Activated CD8-positive, alpha-beta T cell treated with anti-CD3 and anti-CD28 coated beads for 36 hours (primary cell): ENCODE measurements at places on chromosomes 6 and 20.

DNA sequence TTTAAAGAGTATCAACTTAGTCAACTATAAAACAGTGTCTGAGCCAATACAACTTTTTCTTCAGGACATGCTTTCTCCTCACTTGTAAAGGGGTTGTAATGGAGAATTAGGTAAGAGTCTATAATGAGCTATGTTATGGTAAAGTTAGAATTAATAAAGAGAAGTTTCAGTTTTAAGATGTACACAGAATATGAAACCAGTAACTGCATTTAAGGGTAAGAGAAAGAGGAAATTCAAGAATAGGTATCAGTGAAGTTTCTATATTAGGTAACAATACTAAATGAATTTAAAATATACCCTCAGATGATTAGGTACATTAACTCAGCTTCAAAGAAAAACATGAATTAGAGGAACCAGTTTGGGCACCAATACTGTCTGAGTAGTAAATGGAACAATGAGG lies 1444.3 kb upstream of the ADGRB3 start:
- DNase-seq: no peak

DNA sequence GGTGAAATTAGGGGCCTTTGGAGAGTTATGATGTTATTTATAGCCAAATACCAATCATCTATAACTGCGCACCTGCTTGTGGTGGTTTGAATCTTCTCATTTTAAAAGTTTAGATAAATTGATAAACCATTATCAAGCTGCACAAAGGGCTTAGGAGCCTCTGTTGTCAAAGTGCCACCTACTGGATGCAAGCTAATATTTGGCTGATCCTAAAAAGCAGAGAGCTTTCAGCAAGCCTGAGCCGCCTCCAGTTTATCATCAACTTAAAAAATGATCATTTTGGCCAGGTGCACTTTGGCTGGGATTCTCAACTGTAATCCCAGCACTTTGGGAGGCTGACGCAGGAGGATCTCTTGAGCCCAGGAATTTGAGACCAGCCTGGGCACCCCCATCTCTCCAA lies 58.5 kb upstream of the ATXN1 start:
- no peak for DNase-seq

- no peak for DNase-seq
Observed at GRCh38 chr20:20894753-20895152, 182.3 kb upstream of the RALGAPA2 start.

DNA sequence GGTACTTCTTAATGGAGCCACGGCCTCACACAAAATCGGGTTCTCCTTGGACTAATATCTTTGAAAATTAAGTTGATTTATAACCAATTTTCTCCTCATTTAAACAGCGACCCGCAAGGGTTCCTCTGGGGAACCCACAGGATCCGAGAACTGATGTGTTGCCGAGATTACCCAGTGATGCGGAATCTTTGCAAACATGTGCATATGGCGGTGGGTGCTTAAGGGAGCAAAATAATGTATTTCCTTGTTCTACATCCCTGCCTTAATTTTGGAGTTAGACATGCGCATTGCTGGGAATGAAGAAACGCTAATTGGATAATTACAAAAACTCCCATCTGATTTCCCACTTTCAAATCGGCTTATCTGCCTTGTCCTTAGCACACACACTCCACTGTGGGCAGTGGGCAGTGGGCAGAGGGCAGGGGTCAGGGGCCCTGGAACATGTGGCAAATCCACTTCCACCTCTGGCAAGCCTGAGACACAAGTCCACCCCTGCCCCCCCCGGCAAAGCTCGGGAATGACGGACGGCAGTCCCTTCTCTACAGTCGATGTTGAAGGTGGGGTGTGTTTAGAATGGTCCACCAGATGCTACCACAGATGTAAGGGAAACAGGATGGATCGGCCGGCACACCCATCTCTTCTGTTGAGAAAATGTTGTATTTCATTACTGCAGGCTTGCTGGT lies 137.4 kb upstream of the CDH4 start:
- no peak for DNase-seq

- no peak for DNase-seq
Observed at GRCh38 chr20:20406306-20406705, 38.4 kb downstream of the INSM1 start.

DNA sequence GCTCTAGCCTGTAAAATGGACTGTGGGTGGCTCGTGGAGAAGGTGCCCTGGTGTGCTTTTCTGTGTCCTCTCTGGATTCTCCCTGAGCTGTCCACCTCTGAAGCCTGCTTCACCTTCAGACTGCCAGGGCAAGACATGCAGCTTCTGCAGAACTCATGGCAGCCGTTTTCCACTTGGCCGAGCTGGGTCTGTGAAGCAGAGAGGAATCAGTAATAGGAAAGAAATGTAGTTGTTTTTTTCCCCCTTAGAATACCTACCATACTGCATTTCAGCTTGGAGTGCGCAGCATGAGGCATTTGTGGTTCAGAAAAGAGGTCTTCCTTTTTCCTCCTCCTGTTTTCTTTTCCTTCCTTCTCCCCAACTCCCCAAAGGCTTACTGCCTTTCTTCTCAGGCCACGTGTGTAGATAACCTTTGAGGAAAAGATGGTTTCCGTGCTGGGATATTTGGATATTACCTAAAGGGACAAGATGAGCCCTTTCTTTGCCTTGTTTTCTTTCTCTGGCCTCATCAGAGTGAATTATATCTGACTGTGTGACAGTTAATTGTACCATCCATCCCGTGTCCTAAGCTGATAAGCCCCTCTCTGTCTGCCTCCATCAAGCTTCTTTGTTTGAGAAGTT lies 39.4 kb downstream of the RREB1 start:
- DNase-seq: no peak

DNA sequence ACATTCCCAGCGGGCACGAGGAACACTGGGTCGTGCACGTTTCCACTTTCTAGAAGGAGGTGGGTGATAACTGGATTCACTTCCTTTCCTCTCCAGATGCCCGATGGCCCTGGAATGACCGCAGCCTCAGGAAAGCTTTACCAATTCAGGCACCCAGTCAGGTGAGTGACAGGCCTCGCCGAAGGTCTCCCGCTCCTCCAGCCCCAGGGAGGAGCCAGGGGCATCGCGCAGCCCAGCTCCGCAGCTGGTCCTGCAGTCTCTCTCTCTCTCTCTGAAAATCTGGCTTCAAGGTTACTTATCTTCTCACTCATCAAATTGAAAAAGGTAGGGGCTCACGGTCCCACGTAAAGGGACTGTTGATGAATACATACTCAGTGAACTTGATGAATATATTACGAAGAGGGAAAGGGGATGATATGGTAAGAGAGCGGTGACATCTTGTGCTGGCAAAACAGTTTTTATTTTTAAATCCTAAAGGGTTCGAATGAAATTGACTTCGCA lies 891 bp downstream of the RIPPLY2 start:
- DNase-seq: no peak

DNA sequence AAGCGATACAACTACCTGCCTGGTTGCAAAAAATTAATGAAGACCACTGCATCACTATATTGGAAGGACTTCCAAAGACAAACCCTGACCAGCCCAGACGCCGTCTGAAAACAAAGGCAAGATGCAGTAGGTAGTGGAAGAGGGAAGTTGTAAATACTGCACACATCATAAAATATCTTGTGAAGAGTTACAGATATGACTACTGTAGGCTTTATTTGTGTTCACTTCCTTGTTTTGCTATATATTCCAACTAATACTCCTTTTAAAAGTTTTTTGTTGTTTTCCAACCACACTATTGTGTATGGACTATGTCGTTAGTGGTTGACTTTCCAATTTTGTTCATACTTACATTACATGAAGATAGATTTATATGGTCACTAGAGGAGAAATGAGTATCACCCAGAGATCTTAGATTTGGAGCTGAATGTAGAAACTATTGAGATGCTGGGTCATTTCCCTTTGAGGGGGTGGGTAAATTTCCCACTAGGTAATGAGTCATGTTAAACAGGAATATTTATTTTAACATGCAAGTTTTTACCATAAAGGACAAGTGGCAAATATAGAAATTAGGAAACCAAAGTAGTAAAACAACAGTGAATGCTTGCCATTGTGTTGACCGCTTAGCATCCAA lies 16.6 kb upstream of the TXLNB start:
- no peak for DNase-seq

- DNase-seq: peak; percentile 76
Observed at GRCh38 chr6:31814677-31815024, 432 bp downstream of the HSPA1L start.

- DNase-seq: no peak
Observed at GRCh38 chr6:163580311-163581030, 166.0 kb downstream of the QKI start.

GRCh38 chr6:22471132-22471690 lies 98.2 kb upstream of the HDGFL1 start:
- no peak for DNase-seq

DNA sequence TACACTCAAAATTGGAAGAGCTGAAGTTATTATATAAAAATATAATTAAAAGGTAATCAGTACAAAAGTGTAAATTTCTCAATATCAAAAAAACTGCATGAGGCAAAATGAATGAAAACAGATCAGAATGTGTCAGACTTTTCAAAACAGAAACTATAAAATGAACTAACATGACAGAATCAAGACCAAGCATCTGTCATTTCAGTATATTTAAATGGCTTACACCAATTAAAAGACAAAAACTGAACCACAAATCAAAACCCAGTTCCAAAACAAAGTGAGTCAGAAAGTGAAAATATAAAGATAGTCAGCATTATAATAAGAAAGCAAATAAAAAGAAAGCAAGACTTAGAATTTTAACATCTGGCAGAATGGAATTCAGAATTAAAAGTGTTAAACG lies 289.7 kb downstream of the UBE3D start:
- no peak for DNase-seq

GRCh38 chr6:141986457-141986856 lies 146.3 kb upstream of the GJE1 start:
- no peak for DNase-seq

DNA sequence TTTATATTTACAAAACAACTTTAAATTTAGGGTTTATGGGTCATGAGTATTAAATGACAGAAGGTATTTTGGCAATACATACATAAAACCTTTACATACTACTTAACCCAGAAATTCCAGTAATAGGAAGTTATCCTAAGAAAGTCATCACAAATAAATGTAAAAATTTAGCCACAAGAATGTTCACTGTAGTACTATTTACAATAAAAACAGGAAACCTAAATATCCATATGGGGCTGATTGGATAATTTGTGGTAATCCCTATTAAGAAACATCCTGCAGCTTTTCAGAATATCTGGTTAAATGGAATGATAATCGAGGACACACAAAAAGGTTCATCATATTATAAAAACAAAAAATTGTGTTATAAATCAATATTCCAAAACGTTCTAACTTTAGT lies 44.4 kb downstream of the TRAM2 start:
- DNase-seq: no peak

DNA sequence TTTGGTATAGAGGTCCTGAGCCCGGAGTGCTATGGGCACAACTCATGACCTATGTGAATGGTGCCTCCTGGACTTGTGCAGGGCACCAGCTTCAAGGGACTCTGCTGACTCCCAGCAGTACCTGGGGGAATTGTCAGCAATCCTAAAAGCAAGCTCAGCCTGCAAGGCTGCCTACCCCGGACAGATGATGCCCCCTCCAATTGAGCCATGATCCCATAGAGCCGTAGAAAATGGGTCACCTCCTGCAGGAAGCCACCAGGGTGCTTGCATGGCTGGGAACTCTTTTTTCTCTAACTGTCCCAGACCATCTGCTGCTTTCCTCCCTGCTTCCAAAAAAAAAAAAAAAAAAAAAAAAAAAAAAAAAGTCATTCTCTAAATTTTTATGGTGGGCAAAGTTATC lies 12.9 kb upstream of the PRND start:
- DNase-seq: no peak

DNA sequence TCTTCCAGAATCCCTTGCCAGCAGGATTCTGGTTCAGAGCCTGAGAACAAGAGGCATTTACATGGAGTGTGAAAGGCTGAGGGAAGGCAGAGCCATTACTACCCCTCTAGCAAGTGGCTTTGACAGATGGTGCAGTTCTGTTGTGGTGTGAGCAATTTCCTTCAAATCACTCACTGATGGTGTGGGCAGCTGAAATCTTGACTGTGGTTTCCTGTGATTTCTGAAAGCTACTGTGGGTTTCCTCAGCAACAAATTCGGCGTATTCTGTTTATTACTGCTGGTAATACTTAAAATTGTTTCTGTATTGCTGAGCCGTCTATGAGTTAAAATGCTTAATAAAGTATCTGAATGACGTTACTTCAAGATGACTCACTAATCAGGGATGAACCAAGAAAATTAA lies 181.5 kb upstream of the TCF21 start:
- DNase-seq: peak; percentile 22

DNA sequence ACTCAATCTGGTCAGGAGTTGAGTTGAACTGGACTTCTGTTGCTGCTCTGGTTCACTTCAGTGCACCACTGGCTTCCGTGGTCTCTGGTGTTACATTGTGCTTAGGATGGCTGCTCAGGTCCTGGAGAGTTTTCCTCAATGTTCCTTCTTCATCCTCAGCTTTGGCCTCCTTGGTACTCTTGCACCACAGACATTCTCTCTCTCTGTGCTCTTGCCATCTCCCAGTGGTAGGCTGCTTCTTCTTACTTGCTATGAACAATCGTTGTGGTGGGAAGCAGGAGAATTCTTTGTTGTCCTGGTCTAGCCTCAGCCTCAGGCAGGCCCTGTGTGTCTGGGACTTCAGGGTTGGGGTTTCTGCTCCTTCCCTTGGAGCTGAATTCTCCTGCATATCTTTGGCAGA lies 14.5 kb upstream of the DUSP22 start:
- DNase-seq: no peak

DNA sequence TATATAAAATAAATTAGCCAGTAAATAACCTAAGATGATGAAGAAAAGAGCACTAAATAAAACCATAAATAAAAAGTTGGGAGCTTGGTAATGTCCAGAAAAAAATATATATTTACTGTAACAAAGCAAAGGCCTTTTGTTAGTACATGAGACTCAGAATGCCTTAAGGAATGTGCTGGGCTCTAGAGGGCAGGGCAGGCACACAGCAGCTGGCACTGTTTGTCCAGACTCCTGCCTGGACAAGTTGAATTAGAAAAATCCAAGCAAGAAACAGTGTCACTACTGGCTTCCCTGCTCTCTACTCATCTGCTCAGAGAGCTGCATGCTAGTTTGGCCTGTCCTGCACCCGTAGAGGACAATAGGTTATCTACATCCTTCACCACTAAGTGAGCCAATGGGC lies 8.8 kb downstream of the DEFB129 start:
- no peak for DNase-seq

GRCh38 chr6:82111114-82111513 lies 136.4 kb downstream of the IBTK start:
- DNase-seq: no peak

GRCh38 chr20:40506537-40506939 lies 182.5 kb downstream of the MAFB start:
- peak; percentile 38 for DNase-seq

GRCh38 chr20:11912659-11913415 lies 4.9 kb upstream of the BTBD3 start:
- no peak for DNase-seq
